ENCODE measurements at places on chromosomes 1 and 21.

- peak; percentile 55 for DNase-seq
Observed at GRCh38 chr1:10867138-10867721, 70.8 kb upstream of the CASZ1 start.

DNA sequence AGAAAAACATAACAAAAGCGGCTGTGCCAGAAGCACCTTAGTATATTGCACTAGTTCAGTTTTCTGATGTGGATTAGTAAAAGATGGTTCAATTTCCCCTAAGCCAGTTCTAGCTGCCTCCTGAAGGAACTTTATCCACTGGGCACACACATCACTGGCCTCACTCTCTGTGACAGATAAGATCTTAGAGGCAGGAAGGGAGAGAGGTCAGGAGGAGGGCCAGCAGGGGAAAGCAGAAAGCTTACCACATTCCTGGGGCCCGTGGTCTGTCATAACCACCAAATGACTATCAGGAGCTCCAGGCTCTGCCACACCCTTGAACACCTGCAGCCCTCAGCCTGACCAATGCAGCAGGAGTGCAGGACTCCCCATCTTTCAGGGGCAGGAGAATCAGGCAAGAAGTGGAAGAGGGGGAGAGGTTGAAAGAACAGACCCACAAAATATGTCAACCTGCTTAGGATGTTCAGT is 37.8 kb downstream of the LRRC71 start:
- DNase-seq: no peak

GRCh38 chr1:53182716-53183094 is 13.9 kb upstream of the CPT2 start:
- DNase-seq: no peak

DNA sequence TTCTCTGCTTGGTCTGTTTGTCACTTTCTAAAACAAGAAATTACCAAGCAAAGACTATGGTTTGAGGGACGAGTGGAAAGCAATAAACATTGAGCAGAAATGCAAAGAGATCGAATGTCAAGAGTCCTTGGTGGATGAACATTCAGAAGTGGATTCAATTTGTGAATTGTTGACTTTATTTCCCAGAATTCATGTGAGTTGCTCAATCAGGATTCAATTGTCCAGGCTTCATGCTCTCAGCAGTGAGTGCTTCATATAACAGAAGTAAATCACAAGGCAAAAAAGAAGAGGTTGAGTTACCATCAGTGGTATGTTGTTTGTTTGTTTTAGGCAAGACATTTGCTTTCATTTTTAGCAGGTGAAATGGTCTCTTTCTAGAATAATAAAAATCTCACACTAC is 31.9 kb downstream of the NGF start:
- no peak for DNase-seq

- DNase-seq: no peak
Observed at GRCh38 chr1:48025076-48025475, 27.9 kb upstream of the TRABD2B start.

Measured in stimulated activated CD4-positive, alpha-beta T cell treated with anti-CD3 and anti-CD28 coated beads, TNF-alpha, amount 100 ng/mL, for 4 hours (primary cell).